ENCODE measurements at places on chromosomes 3 and 15.

GRCh38 chr3:114299941-114300624 lies 6.3 kb downstream of the TIGIT start:
- DNase-seq, result no peak

GRCh38 chr15:76996526-76997401 lies 1.8 kb downstream of the PSTPIP1 start:
- DNase-seq, result no peak

DNA sequence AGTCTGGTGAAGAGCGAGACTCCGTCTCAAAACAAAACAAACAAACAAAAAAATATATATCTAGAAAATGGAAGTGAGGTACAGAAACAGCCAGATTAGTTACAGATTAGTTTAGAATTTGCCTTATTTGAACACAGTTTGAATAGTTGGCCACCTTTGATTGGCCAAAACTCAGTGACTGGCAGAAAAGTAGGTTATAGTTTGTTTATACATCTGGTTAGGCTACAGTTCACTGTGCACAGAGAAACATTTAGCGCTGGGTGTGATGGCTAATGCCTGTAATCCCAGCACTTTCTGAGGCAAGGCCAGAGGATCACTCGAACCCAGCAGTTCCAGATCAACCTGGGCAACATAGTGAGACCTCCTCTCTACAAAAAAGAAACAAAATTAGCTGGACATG lies 51.7 kb downstream of the LDHAL6B start:
- no peak for DNase-seq

DNA sequence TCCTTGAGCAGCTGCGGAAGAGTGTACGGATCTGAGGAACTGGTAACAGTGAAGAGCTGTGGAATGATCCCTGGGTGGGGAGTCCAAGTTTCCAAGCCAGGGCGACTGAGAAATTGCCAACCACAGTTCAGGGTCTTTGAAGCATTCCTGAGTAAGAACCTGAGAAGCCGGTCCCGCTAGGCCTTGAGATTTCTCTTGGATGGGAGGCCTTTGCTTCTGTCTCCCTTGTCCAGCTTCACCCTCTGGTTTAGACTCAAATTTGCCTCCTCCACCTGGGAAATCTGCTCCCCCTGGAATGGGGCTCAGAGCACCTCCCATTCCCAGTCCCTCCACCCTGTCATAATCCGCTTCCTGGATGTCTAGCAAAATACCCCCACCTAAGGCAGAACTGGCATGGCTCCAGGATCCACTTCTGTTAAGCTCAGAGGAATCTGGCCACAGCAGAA lies 127.7 kb upstream of the DLG1 start:
- peak; percentile 81 for DNase-seq

- DNase-seq, result no peak
Measured at GRCh38 chr15:28114114-28114455, 15.0 kb upstream of the OCA2 start.

GRCh38 chr15:99141943-99142342 lies 37.1 kb downstream of the SYNM start:
- DNase-seq, result no peak

DNA sequence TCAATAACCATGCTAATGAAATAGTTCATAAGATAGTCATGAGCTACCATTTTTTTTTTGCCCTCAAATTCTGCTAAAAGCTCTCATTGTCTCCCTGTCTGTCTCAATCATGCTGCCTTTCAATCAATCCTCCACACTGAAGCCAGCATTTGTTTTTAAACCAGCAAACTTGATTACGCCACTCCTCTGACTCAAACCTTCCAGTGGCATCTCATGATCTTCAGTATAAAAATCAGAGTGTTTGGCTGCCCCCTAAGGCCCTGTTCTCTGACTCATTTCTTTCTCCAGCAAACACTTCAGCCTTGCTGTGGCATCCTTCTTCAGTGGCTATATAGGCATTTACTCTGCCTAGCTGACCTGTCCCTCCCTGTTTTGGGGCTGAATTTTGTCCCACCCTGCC lies 36.0 kb upstream of the EOMES start:
- DNase-seq, result peak; percentile 59

DNA sequence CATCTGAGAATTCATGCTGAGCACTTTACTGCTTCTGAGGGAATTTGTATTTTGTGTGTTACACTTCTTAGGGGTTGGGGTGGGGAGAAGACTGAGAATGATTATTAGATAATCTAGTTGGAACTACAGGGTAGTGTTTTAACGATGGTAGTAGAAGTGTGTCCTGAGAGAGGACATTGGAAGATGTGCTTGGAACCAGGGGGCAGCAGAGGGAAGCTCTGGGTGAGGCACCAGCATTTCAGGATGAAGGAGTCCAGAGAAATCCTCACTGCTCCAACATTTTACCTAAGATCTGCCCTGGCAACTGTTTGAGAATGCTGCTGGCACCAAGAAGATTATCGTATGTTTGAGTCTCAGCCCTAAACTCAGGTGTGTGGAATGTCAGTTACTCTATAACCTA lies 145.5 kb downstream of the SQOR start:
- no peak for DNase-seq

DNA sequence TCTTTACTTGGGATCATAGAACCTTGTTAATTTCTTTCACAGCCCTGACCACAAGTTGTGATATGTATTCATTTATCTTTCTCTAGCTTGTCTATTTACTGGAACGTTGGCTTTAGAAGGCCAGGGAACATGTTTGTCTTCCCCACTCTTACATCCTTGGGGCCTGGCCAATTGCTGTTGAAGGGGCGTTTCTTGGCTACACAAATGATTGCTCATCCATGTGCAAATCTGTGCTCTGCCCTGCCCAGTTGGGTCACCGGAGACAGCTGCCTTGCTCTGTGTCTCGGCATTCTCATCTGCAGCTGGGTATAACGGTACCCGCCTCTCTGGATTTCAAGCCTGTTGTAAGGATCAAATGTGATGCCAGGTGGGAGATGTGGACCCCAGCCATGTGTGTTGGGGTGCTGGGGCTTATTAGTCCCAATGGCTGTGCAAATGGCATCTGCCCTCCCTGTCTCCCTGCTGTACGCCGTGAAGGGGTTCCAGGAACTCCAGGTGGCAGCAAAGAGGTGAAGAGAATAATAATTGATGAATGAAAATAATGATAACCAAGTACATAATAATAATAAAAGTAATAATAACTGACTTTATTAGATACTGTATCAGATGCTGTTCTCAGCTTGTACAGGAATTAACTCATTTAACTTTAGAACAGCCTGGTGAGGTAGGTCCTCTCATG lies 24.0 kb upstream of the TLE3 start:
- DNase-seq, result peak; percentile 91

- DNase-seq, result no peak
Measured at GRCh38 chr15:39208187-39208586, 372.7 kb upstream of the THBS1 start.

DNA sequence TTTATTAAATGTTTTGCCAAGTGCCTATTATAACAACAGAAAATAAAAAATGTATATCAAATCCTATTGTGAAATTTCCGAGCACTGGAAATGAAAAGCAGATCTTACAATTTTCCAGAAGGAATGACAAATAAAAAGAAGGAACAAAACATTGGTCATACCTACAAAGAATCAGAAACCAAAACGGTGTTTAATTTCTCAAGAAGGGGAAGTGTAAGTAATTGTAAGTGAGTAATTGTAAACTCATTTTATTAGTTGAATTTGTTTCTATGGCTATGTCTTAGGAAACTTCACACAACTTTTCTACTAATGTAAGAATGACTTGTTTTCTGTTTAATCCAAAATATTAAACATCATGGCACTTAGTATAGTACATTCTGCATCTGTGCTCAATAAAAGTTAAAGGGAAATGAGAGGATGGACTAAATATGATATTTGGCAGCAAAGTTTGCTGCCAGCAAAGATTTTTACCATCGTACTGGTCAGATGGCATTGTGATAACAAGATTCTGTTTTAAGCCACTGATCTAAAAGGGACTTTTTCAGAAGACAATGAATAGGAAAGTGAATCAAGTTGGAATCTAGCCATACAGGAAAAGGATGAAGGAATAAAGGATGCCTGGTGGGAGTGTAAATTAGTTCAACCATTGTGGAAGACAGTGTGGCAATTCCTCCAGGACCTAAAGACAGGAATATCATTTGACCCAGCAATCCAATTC lies 232.4 kb downstream of the NFKBIZ start:
- DNase-seq, result no peak

- DNase-seq, result no peak
Measured at GRCh38 chr15:89075846-89076245, 12.4 kb upstream of the ABHD2 start.

GRCh38 chr3:180246688-180247195 lies 210.0 kb upstream of the PEX5L start:
- DNase-seq, result no peak

GRCh38 chr15:75867449-75867848 lies 24.2 kb downstream of the UBE2Q2 start:
- DNase-seq, result no peak

DNA sequence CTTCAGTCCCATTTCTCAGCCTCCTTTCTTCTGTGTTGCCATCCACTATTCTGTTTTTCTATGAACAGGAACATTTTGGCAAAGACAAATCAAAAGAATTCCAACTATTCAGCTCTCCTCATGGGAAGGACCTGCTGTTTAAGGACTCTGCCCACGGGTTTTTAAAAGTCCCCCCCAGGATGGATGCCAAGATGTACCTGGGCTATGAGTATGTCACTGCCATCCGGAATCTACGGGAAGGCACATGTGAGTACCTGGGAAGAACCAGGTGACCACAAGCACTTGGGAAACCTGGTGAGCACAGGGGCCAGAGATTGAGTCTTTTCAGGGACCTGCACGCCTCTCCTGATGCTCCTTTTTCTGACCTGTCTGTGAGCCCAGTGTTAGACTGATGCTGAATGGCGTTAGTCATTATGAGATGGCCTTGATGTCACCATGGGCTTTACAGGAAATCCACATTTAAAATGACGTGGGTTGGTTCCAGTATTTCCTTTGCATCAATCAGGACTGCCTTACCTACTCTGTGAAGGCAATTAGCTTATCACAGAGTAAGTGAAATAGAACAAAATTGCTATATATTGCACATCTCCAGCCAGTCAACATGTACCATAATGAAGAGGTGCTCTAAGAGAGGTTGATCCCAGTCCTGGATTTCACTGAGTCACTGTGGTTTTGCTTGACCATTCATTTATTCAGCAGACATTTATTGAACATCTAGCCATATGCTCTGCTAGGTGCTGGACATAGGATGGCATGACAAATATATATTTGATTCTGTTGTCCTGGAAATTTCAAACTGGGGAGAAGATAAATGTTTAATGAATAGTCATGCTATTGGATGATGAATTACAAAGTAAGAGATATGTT lies 11.7 kb downstream of the TF start:
- no peak for DNase-seq

DNA sequence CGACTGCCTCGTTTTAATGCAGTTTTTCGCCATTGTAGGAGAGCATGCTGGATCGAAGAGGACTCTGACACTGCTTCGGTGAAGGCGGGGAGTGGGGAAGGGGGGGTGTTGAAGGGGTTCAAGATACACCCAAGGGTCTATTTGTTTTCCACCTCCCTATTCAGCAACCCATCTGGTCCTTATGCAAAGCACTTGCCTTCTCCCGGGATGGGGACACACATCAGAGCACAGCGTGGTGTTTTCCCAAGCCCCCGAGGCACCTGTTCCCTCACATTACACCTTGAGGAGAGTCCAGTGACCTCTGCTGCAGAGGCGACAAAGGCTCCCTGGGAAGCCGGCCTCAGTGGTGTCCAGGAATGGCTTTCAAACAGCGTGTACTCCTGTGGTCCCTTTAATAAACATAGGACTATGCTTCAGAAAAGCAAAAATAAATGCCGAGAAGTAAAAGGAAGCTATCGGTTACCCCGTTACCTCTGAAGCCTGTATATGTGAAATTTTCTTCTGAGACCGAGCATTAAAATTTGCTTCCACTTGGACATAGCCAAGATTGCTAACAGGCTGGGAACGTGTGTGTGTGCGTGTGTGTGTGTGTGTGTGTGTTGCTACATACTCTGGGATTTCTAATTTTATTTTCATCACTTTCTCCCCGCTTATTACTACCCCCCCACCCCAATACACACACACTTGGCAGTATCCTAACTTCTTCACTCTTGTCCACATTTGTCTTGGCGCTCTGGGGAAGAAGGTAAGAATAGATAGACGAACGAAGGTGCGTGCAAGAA lies 53.2 kb downstream of the CCDC54 start:
- peak; percentile 34 for DNase-seq

DNA sequence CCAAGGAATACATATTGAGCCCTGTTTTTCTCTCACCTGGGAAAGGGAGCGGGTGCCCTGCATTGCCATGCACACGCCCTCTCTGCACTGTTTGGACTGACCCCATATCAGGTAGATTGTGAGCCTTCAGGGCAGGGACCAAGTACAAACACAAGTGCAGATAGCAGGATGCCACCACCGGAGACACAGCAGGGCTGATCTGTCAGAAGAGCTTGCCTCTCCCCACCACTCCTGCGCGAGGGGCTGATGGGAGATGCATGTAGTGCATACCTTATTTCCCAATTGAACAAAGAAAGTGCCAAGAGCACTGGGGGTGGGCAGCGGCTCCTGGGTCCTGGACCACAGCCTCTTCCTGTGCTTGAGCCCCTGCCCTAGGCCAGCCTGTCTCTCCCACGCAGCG lies 9.0 kb upstream of the SLCO2A1 start:
- no peak for DNase-seq

DNA sequence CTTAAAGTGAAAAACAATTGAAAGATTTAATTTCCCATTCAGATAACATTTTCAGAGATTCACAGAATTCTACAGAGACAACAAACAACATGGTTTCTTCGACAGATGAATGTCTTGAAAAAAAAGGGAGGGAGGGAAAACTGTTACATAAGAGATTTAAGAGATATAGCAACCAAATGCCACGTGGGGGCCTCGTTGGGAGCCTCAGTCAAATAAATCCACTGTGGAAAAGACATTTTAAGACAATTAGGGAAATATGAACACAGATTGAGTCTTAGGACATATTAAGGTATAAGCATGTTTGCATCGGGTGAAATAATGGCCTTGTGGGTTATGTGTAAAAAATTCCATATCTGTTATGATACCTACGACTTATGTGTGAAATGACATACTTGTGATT lies 5.0 kb upstream of the PRRT3 start:
- DNase-seq, result no peak

DNA sequence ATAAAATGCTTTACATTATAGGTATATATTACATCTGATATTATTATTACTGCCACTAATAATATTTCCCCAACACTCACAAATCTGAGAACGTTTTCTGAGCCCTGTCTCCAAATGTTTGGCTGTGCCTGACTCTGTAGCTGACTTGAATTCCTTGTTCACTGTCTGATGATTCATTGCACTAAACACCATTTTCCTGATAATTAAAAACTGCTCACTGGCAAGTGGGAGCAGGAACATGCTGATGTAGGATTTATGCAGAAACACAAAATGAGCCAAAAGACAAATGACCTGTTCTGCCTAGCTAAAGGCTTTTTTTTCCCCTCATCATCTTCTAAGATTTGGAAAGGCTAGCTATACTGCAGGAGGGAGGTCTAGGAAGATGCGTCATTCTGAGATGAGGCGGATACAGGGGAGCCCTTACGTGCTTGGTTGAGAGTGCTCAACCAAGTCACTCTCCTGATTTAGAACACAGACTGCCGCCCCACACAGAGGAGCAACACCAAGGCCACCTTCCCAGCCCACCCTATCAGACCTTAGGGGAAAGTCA lies 380.7 kb downstream of the EPHB1 start:
- peak; percentile 45 for DNase-seq

GRCh38 chr15:80932989-80933388 lies 56.6 kb downstream of the MESD start:
- no peak for DNase-seq

Data from fibroblast of skin of abdomen (primary cell).